CD4-positive, alpha-beta T cell (primary cell): ENCODE measurements at places on chromosomes 2 and 18. TPM values are rescaled to one million over a fixed set of nuclear protein-coding genes. Genes with fewer than 3 reads are reported as not detected.
A peak's percentile ranks its signal among the peaks of the same experiment; 100 is the strongest.

The OTOS gene
- not detected for total RNA-seq

The XIRP2 gene
- total RNA-seq = not detected

DNA sequence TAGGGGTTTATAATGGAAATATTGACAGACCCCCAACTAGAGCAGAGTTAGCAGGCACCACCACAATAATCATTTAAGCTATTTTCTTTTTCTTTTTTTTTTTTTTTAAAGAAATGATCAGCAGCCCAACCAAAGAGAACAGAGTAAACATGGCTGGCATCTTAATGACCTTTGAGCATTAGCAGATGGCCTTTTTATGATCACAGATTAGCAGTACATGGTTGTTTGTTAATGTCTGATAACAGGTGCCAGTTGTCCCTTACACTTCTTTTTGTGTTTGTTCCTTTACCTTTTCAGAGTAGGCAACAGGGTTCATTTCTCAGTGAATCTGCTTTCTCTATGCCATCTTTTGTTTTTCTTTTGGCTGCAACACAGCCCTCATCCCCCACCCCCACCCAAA, 747.0 kb downstream of the BCL11A start:
- no peaks in the 10 kb centered on the region for H3K4me1 ChIP-seq
- no peak overlapping the region for H3K4me3 ChIP-seq
- H3K27me3 ChIP-seq = peaks cover 2% of the 10 kb centered on the region
- DNase-seq = no peak
- no peak overlapping the region for H3K27ac ChIP-seq

- no peak overlapping the region for H3K4me3 ChIP-seq
- no peak overlapping the region for H3K27ac ChIP-seq
- H3K4me1 ChIP-seq = no peaks in the 10 kb centered on the region
- no peak for DNase-seq
- H3K27me3 ChIP-seq = no peaks in the 10 kb centered on the region
Observed at GRCh38 chr2:19214682-19215391, 143.6 kb downstream of the OSR1 start.

The CCBE1 gene
- total RNA-seq = not detected

DNA sequence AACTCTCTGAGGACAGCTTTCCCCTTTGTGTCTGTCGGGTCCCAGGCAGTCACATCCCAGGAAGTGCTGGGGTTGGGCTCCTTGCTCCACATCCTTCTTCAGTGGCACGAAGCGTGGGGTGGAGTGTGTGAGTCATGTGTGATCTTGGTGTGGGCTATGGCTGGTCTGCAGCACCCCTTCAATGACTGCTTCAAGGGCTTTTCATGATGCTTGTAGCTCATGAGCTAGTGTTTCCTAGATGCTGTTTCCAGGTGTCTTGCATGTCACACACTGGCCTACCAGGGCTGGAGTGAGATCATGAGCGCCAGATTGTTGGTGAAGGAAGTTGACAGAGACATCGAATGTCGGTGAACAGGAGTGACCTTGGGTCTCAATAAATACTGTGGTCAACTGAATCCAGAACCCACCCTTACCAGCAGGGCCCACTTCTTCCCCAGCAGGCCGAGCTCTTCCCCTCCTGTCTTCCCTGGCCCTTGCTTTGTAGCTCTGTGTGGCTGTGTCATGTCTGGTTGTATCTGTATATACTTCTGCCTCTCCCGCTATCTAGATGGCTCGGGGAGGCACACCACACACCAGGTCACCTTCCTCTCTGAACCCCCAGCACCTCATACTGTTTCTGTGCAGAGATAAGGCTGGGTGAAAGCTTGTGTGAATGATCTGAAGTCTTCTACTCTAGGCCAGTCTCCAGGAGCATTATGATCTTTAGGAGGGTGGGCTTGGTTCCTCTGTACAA, 3.8 kb downstream of the C2orf92 start:
- no peaks in the 10 kb centered on the region for H3K36me3 ChIP-seq
- H3K4me1 ChIP-seq = no peaks in the 10 kb centered on the region
- no peak overlapping the region for H3K27ac ChIP-seq
- H3K27me3 ChIP-seq = no peaks in the 10 kb centered on the region
- DNase-seq = no peak

DNA sequence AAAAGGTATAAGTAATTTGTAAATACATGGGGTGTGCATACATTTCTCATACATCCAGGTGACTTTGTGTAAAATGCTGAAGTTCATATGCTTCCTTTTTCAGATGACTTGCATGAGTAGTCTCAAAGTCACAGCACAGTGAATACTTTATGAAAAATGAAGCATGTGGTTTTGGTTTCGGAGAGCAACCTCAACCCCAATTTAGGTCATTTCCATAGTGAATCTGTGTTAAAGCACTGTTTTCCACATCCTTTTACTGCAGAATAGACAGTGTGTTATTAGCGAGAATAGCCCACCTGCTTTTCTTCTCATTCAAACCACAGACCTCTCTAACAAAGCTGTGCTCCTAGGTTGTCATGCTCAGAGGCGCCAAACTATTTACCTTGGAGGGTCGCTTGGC, 204.4 kb upstream of the RASGRP3 start:
- DNase-seq = peak; percentile 33
- H3K4me1 ChIP-seq = peaks cover 6% of the 10 kb centered on the region
- H3K27me3 ChIP-seq = no peaks in the 10 kb centered on the region
- H3K36me3 ChIP-seq = no peaks in the 10 kb centered on the region

- DNase-seq = no peak
- no peak overlapping the region for H3K4me3 ChIP-seq
- no peaks in the 10 kb centered on the region for H3K4me1 ChIP-seq
- H3K36me3 ChIP-seq = no peaks in the 10 kb centered on the region
- H3K27ac ChIP-seq = no peak overlapping the region
- H3K27me3 ChIP-seq = no peaks in the 10 kb centered on the region
Observed at GRCh38 chr2:139080244-139080643, 300.1 kb upstream of the NXPH2 start.

The ESPNL gene
- not detected for total RNA-seq

GRCh38 chr2:52210161-52210560, 1178.2 kb upstream of the NRXN1 start:
- no peak for DNase-seq
- no peaks in the 10 kb centered on the region for H3K4me1 ChIP-seq
- H3K27me3 ChIP-seq = no peaks in the 10 kb centered on the region
- H3K27ac ChIP-seq = no peak overlapping the region
- H3K36me3 ChIP-seq = no peaks in the 10 kb centered on the region
- H3K4me3 ChIP-seq = no peak overlapping the region

- no peak overlapping the region for H3K27ac ChIP-seq
- H3K27me3 ChIP-seq = no peaks in the 10 kb centered on the region
- H3K4me1 ChIP-seq = no peaks in the 10 kb centered on the region
Observed at GRCh38 chr2:217248312-217248935, 388.6 kb upstream of the TNP1 start.

- peaks cover 43% of the 10 kb centered on the region for H3K27me3 ChIP-seq
- peaks cover 9% of the 10 kb centered on the region for H3K4me1 ChIP-seq
- DNase-seq = no peak
- no peak overlapping the region for H3K4me3 ChIP-seq
- H3K27ac ChIP-seq = no peak overlapping the region
Observed at GRCh38 chr18:36298126-36298741, 721 bp downstream of the FHOD3 start.

DNA sequence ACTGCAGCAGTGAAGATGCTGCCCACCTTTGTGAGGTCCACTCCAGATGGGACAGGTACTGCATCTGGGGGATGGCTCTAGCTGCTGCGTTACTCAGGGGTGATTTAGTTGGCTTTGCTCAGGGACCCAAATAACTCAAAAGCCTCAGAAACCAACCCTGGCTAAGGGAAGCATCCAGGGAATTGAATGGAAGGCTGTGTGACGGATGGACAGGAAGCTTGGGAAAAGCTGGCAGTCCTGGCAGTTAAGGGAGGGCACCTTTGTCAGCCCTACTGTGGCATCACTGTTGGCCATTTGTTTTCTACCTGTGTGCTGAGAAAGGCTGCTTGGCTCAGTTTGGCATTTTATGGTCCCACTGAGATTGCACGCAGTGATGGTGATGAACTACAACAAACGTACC, 20.5 kb downstream of the HK2 start:
- no peak overlapping the region for H3K27ac ChIP-seq
- H3K36me3 ChIP-seq = peaks cover 16% of the 10 kb centered on the region
- DNase-seq = no peak

The EDAR gene
- total RNA-seq = 9.4 TPM

- no peaks in the 10 kb centered on the region for H3K4me1 ChIP-seq
- H3K27ac ChIP-seq = no peak overlapping the region
Observed at GRCh38 chr18:43060020-43060419, 55.5 kb downstream of the RIT2 start.

The RGPD5 gene
- 283 TPM for total RNA-seq

DNA sequence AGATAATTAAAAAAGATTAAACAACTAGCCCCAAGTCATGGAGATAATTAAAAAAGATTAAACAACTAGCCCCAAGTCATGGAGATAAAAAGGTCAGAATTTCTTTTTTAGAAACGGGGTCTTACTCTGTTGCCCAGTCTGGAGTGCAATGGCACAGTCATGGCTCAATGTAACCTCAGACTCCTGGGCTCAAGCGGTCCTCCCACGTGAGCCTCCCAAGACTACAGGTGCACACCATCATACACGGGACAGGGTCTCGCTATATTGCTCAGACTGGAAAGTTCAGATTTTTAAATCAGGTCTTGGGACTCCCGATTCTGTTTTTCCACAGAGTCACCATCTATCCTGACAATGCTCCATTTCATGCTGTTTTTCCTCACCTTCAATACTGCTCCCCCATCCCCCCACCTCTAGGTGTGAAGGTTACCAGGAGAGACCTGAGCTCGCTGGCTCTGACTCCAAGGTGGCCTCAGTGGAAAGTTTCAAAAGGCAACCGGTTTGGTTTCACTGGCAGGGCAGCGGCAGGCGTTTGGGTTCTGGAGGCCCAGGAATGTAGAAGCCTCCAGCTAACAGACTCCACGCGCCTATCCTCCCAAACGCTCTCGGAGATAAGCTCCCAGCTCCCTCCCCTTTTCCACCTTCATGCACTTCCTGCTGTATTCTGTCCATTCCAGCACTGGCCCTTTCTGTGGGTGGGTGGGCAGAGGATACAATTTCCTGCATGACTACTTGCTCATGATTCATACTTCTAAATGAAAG, 2.9 kb upstream of the SEMA4C start:
- peaks cover 40% of the 10 kb centered on the region for H3K4me1 ChIP-seq
- no peaks in the 10 kb centered on the region for H3K27me3 ChIP-seq
- H3K4me3 ChIP-seq = no peak overlapping the region
- no peak overlapping the region for H3K27ac ChIP-seq

DNA sequence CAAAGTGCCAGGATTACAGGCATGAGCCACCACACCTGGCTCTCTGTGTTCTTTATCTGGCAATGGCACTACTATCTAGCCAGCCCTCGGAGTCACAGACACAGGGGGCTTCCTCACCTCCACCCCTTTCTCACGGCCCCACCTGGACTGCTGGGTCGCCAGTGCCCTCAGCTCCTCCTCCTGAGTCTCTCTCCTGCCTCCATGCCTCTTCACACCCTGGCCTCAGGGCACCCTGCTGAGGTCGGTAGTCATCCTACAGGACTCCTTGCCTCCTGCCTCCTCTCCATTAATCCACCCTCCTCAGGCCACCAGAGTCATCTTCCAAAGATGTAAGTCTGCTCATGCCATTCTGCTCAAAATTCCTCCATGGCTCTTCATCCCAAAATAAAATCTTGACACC, 8.6 kb upstream of the ASPRV1 start:
- no peaks in the 10 kb centered on the region for H3K36me3 ChIP-seq
- no peak overlapping the region for H3K27ac ChIP-seq
- H3K4me3 ChIP-seq = no peak overlapping the region
- no peaks in the 10 kb centered on the region for H3K27me3 ChIP-seq
- no peak for DNase-seq
- no peaks in the 10 kb centered on the region for H3K4me1 ChIP-seq

The MAP3K19 gene
- not detected for total RNA-seq

DNA sequence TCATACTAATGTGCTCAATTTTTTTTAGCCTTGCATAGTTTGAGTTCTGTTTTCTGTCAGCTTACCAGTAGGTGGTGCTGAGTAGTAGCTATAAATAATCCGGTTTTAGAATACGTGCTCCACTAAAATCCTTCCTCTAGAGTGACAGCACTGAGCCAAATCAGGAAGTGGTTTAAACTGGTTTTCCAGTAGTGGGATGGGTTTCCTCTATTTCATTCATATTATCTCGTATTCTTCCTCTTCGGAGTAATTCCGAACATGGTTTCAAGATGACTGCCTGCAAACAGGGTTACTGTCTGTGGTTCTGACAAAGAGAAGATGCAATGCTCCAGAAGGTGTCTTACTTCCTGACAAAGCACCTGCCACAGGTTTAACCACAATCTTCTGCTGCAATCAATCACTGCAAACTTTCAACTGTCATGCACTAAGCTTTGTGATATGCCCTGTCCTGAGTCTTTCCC, 496.9 kb upstream of the VRK2 start:
- no peak overlapping the region for H3K27ac ChIP-seq
- H3K4me3 ChIP-seq = no peak overlapping the region
- no peaks in the 10 kb centered on the region for H3K36me3 ChIP-seq
- H3K27me3 ChIP-seq = no peaks in the 10 kb centered on the region

GRCh38 chr2:31835450-31835849, 175.4 kb downstream of the MEMO1 start:
- H3K4me1 ChIP-seq = no peaks in the 10 kb centered on the region
- H3K4me3 ChIP-seq = no peak overlapping the region
- DNase-seq = no peak
- H3K27ac ChIP-seq = no peak overlapping the region

GRCh38 chr2:122328816-122329215, 573.4 kb downstream of the TSN start:
- no peak for DNase-seq
- H3K36me3 ChIP-seq = no peaks in the 10 kb centered on the region
- H3K27ac ChIP-seq = no peak overlapping the region
- no peak overlapping the region for H3K4me3 ChIP-seq

GRCh38 chr18:79395761-79396404, at the start of gene NFATC1:
Gene NFATC1 (plus strand): TSS chr18:79395930. CDS start chr18:79396225, 295 bp downstream.
- peak within 1 kb of the TSS; percentile 21 for H3K27ac ChIP-seq
- peaks cover 56% of the 10 kb centered on the region for H3K4me1 ChIP-seq
- peak; percentile 91 for DNase-seq
- peaks cover 3% of the 10 kb centered on the region for H3K27me3 ChIP-seq
- peak within 1 kb of the TSS; percentile 51 for H3K4me3 ChIP-seq
- H3K36me3 ChIP-seq = no peaks in the 10 kb centered on the region

GRCh38 chr2:167380555-167380954, 492.3 kb downstream of the XIRP2 start:
- no peak overlapping the region for H3K4me3 ChIP-seq
- DNase-seq = no peak
- no peaks in the 10 kb centered on the region for H3K4me1 ChIP-seq

GRCh38 chr2:102258025-102258385, 53.4 kb upstream of the IL1RL1 start:
- H3K36me3 ChIP-seq = no peaks in the 10 kb centered on the region
- no peak overlapping the region for H3K27ac ChIP-seq
- H3K4me3 ChIP-seq = no peak overlapping the region
- no peaks in the 10 kb centered on the region for H3K27me3 ChIP-seq
- no peak for DNase-seq

GRCh38 chr2:2107627-2108026, 223.4 kb downstream of the MYT1L start:
- no peaks in the 10 kb centered on the region for H3K27me3 ChIP-seq
- no peak overlapping the region for H3K4me3 ChIP-seq
- DNase-seq = no peak
- no peaks in the 10 kb centered on the region for H3K36me3 ChIP-seq
- no peaks in the 10 kb centered on the region for H3K4me1 ChIP-seq

The ALPI gene
- not detected for total RNA-seq

- no peak overlapping the region for H3K27ac ChIP-seq
- DNase-seq = no peak
- H3K4me3 ChIP-seq = no peak overlapping the region
- H3K27me3 ChIP-seq = no peaks in the 10 kb centered on the region
- no peaks in the 10 kb centered on the region for H3K36me3 ChIP-seq
Observed at GRCh38 chr18:43392168-43392567, 114.9 kb upstream of the SYT4 start.

GRCh38 chr18:33558529-33558928, 19.5 kb upstream of the ASXL3 start:
- no peak overlapping the region for H3K27ac ChIP-seq
- H3K36me3 ChIP-seq = no peaks in the 10 kb centered on the region
- no peaks in the 10 kb centered on the region for H3K4me1 ChIP-seq
- no peaks in the 10 kb centered on the region for H3K27me3 ChIP-seq
- no peak for DNase-seq
- H3K4me3 ChIP-seq = no peak overlapping the region
